Midbrain (tissue), 1 donor: ENCODE measurements at places on chromosomes 7 and 10.

DNA sequence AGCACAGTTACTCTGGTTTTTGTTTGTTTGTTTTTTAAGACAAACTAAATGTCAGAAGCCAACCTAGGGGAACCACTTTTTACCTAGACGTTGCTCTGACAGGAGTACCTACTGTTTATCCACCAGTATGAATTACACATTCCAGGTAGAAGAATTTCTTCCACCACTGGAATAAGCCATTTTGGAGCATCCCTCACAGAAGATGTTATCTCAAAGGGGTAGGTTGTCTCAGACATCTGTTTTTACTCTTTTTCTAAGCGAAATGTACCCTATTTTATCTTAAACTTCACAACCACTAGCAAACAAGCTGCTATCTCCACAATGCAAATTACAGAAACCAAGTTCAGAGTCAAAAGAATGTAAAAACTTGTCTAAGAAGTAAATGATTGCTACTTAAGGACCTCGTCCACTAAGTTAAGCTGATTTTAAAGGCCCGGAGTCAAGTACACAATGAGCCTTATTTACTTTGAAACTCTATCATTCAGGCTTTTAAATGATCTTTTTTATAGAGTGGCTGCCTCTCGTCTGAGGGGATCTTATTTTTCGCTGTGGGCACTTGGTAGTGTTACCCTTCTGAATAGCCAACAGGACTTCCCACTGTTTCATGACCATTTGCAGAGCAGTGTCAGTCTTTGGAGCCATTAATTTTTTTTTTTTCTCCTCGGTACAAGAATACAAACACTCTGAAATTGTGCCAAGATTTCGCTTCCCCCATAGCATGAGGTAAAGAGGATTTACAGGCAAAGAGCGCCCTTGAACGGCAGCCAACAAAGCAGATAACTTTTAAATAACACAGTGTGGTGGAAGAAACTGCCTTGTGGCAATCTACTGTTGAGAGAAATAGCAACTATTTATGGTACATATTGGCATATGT, 15.7 kb upstream of the ARMC3 start:
- DNase-seq = peak; percentile 4

DNA sequence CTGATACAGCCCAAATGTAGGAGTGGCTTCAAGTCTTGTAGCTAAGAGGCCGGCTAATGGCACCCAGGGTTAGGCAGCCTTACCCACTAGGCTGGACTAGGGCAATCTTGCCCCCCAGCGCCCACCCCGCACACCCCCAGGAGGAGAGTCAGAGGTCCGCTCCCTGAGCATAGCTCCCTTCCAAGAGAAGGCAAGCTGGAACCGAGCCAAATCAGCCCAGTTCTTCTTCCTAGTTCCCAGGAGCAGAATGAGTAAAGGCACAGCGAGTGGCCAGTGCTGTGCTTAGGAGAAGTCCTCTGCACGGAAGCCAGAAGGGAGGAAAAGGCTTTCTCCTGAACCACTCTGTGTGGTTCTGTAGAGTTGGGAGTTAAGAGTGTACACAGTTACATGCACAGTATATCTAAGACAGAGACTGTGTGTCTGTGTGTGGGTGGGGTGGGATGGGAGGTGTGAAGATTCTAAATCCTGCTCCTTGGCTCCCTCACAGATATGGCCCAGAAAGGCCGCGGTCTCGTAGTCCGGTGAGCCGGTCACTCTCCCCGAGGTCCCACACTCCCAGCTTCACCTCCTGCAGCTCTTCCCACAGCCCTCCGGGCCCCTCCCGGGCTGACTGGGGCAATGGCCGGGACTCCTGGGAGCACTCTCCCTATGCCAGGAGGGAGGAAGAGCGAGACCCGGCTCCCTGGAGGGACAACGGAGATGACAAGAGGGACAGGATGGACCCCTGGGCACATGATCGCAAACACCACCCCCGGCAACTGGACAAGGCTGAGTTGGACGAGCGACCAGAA, 59.7 kb upstream of the PDCD4 start:
- no peak for DNase-seq

DNA sequence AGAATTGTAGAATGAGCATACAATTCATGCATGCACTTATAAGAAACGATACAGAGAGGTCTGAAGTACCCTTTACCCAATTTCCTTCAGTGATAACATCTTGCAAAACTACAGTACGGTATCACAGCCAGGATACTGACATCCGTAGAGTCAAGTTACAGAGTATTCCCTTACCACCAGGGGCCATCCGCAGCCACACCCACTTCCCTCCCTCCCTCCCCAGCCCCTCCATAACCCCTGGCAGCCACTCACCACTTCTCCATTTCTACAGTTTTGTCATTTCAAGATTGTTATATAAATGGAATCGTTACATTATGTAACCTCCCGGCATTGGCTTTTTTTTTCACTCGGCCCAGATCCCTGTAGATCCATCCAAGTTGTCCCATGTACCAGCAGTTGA, 113.6 kb upstream of the RET start:
- DNase-seq = no peak

GRCh38 chr7:2508327-2509215, 11.0 kb upstream of the LFNG start:
- no peak for DNase-seq

DNA sequence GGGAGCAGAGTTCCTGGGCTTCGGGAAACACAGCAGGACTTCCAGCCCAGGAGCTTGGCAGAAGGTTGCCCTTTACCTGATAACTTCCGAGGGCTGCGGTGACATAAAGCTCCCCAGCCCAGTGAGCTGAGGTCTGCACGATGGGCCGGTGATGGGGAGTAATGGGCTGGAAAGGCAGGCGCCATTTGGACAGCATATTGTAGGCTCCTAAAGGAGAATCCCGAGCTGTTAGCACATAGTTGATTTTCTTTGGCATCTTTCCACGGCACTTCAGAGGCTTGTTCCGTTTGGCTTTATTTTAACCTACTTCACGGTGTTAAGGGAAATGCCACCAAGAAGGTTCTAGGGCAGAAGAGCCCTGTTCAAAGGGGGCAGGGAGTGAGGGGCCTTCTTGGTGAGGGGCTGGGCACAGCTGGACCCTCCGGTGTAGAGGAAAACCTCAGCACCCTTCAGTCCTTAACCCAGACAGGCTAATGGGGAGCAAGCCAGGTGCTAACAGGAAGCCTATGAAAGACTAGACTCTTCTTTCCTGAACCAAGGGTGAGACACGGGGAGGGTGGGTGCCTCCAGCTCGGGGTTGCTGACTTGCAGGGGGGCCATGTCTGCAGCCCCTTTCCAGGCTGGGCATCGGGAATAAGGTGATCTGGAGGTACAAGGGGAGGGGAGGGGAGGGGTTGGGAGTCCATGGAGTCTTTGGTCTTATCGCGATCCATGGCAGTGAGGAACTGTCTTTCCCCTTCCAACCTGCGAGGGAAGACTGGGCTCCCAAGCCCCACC, 347.7 kb downstream of the GLRX3 start:
- no peak for DNase-seq

GRCh38 chr10:78894841-78895195, 173.9 kb upstream of the ZMIZ1 start:
- no peak for DNase-seq

DNA sequence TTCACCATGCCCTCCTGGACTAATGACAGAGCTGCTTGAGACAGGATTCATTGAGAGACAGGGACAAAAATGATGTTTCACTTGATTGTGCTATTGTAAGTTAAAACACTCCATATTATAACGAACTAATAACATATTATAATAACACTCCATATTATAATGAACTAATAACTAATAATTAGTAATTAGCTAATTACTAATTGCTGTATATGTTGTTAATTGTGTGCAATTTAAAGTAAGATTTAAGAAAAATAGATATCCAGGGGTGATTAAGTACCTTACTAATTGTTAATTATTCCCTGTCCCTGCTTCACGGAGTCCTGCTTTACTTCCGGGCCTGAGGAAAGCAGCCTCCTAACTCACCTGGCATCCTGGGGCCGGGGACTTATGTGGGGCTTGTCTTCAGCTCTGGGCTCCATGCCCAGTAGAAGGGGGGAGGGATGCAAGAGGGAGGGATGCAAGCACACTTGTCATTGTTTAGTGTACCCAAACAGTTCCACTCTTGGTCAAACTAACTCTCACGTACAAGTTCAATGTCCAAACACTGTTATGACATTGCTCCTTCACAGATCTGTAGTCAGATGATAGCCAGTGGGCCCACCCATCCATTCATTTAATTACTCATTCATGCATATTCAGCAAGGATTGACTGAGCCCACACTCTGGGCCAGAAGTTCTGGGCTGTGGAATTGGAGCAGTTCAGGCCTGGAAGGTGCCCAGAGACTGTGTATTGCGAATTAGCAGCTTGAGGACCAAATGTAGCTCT, 53.8 kb downstream of the COL13A1 start:
- DNase-seq = peak; percentile 39

GRCh38 chr7:3056234-3057065, 12.8 kb upstream of the CARD11 start:
- no peak for DNase-seq

DNA sequence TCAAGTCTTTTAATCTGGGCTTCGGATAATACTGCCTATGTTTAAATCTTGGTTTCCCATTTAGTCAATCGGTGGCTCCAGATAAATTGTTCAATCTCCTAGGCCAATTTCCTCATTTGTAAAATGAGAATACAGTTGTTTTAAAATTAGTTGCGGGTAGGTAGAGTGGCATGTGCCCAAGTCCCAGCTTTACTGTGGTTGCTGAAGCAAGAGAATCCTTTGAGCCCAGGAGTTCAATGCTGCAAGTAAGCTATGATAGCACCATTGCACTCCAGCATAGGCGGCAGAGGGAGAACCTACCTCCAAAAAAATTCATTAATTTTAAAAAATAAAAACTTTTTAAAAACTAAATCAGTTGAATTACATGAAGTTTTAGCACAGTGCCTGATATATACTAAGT, 7.3 kb downstream of the RNF216 start:
- no peak for DNase-seq

- no peak for DNase-seq
Observed at GRCh38 chr7:1170741-1171501, 10.9 kb upstream of the ZFAND2A start.

DNA sequence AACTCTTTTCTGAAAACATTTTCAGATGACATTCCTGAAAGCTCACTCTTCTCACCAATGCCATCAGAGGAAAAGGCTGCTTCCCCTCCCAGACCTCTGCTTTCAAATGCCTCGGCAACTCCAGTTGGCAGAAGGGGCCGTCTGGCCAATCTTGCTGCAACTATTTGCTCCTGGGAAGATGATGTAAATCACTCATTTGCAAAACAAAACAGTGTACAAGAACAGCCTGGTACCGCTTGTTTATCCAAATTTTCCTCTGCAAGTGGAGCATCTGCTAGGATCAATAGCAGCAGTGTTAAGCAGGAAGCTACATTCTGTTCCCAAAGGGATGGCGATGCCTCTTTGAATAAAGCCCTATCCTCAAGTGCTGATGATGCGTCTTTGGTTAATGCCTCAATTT, 16.5 kb downstream of the ANLN start:
- DNase-seq = peak; percentile 89

DNA sequence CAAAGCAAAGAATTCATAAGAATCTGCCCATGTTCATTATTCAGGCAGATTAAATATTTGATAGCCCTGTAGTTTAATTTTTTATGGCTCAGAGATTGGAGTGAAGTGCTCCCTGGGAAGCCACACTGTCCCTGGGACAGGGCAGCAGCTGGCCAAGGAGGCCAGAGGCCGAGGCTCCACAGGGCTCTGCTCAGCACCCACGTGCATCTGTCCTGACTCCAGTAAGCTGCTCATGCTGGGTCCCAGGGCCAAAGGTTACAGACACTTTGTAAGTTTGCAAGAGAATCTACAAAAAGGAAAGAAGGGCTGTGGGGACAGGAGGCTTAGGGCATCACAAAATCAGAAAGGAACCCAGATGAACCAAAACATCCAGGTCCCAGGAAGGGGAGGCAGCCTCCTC, 155.5 kb downstream of the KCNMA1 start:
- no peak for DNase-seq
